ENCODE measurements at places on chromosomes 5 and 9.

GRCh38 chr9:135817951-135818717, 89.2 kb downstream of the CAMSAP1 start:
- no peak for DNase-seq

- no peak for DNase-seq
Measured at GRCh38 chr5:133898440-133898839, 70.0 kb downstream of the C5orf15 start.

DNA sequence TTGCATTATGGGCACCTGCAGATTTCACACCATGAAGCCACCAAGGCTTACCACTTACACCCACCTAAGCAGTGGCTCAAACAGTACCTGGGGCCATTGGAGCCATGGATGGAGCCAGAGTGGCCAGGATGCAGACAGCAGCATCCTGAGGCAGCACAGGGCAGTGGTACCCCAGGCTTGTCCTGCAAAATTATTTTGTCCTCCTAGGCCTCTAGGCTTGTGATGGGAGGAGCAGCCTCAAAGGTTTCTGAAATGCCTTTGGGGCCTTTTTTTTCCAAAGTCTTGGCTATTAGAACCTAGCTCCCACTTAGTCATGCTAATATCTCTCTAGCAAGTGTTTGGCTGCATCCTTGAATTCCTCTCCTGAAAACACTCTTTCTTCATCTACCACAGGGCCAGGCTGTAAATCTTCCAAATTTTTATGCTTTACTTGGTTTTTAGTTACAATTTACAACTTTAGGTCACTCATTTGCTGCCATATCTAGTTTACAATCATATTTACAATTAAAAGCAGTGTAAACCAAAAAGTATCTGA, 15.7 kb downstream of the TMC1 start:
- no peak for DNase-seq

DNA sequence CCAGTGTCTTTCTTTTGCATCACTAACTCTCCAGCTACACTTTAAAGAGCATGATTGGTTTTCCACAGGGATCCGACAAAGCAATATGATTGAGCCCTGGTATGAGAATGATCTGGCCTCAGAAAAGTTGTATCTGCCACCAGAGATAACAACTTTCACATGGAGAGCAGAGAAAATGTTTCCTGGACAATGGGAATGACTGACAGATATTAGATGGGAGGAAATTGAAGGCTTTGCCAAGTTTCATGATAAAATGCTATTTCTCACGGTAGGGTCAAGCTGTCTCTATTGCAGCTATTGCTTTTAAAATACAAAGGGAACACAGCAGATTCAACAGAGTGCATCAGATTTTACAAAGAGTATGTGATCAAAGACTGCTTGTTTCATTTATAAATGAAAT, 56.4 kb upstream of the GLIS3 start:
- no peak for DNase-seq

DNA sequence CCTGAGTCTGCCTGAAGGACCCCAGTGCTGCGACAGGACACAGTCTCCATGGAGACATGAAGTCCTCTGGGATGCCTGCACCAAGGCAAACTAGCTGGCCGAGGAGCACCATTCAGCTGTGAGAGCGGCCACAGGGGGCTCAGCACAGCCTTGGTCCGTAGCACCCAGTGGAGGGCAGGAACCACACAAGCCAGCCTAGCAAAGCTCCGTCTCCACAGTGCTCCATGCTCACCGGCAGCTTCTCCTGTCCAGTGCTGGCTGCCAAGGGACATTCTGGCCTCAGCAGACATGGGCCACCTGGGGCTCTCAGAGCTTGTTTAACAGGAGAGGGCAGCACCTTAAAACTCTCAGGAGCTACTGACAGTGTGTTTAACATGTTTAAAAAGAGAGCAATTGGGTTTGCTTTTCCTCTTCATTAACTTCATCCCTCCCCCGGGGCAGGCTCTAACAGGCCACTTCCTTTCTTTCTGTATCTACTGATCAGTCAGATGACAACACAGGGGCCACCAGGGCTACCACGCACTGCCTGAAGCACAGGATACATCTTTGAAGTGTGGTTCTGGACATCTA, 57.0 kb downstream of the SECISBP2 start:
- DNase-seq = peak; percentile 57

- no peak for DNase-seq
Measured at GRCh38 chr5:38404667-38405276, 146.4 kb downstream of the EGFLAM start.

- no peak for DNase-seq
Measured at GRCh38 chr5:67746103-67746502, 469.5 kb upstream of the PIK3R1 start.

- DNase-seq = no peak
Measured at GRCh38 chr9:104905153-104905901, 22.6 kb downstream of the ABCA1 start.

DNA sequence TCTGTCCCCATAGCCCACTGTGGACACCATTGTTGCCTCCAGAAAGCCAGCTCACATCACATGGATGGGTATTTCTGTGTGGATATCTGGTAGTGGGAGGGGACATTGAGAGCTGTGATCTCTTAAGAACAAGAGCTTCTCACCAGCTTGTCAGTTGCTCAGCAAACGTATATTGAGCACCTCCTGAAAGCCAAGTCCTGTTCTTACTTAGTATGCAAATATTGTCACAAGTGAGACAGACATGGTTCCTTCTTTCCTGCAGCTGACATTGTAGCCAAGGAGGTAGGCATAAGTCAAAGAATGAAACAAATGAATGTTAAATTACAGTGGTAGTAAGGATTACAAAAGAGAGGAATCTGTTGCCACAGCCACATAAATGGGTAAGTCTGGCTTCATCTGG, 3.8 kb downstream of the TCOF1 start:
- no peak for DNase-seq

DNA sequence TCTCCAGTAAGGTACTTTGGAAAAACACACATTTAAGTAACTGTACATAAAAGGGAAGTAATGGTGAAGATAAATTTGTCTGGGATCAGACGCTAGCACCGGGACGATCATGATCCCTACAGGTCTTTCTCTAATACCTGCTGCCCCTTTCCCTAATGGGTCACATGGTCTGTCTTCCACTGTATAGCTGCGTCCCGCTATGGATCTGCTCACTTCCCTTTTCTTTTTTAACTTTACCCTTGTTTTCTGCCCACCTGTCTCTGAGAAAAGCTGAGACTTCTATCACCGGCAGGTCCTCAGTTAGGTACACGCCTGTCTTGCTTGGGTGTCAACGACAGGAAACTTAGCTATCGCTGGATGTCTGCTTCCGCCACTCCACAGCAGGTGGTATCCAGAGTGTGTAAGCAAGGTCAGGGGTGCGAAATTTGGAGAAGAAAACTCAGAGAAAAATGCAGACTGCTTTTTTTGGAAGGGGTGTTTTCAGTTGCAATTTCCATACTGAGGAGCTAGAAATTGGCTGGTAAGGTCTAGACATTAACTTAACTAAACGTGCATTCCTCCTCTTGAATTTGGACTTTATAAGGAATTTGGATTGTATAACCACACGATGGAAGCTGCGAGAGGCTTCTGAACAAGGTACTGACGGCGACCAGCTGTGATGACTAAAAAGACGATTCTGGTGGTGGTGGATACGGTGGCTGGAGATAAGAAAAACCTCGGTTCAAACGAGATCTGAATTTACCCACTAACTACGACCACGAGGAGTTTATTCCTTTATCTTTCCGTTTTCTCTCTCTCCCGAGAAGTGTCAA, 1.1 kb upstream of the ICE1 start:
- peak; percentile 36 for DNase-seq

DNA sequence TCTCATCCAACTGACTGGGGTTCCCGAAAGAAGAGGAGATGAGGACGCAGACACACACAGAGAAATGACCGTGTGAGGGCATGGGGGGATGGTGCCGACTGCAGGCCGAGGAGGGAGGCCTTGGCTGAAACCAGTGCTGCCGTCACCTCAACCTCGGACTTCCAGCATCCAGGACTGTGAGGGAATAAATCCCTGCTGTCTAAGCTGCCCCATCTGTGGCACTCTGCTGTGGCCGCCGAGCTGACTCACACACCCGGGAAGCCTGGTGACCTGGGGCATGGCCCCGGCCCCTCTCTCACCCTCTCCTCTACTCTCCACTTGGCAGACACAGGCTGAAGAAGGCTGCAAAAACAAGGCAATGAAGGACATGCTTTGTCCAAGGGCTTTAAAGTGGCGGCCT, 4.4 kb upstream of the COL5A1 start:
- no peak for DNase-seq

DNA sequence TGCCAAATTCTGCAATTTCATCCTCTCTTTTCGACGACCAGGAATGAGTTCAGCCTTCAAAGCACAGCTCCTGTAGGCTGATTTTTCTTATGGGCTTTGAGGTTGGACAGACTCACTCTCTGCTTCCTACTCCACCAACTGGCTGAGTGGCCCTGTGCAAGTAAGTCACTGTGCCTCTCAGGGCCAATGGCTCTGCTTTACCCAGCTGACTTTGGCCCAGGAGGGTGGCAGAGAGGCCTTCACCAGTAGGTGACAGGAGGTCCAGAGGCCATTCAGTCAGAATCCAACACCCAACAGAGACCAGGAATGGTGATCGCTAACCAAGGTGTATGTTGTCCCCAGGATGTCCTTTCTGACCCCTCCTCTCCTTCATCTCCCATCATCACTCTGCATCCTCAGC, 49.5 kb upstream of the ALDH1B1 start:
- no peak for DNase-seq

- no peak for DNase-seq
Measured at GRCh38 chr9:456365-456764, 241.7 kb downstream of the DOCK8 start.

GRCh38 chr9:114662081-114662989, 4.7 kb upstream of the TEX53 start:
- peak; percentile 75 for DNase-seq

DNA sequence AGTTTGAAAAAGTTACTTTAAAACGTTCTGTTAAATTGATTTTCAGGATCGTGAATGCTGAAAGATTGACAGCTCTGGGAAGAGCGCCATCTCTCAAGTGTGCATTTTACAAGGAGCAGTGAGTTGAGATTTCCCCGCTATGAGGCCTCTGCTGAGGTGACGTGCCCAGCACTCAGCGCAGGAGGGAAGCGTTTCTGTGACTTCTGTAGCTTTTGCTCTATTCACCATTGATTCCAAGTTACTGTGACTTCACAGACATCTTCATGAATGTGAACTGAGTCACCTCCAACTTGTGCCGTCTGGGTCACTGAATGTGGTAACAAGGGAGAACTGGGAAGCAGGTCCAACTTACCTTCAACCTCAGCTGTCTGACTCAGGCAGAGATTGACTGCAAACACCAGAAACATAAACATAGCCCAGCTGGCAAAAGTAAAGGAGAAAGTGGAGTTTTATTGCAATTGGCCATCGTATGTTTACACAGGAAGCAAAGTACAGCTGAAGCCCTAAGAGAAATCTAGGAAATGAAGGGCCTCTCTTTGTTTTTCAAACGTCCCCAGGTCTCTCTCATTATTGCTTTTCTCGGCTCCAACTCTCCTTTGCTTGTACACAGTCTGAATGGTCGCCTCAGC, 428.8 kb upstream of the CLINT1 start:
- no peak for DNase-seq

DNA sequence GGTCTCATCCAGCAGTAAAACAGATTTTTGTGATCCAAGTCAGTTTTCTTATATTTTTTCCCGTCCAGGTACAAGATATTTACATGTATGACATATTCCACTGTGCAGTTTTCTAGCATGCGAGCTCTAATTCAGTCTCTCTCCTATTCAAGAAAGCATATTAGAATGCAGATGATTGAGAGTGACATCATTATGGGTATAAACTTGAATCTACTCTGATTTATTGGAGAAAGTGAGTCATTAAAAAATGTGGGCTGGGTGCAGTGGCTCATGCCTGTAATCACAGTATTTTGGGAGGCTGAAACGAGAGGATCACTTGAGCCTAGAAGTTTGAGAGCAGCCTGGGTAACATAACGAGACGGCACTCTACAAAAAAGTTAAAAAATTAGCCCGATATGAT, 6.2 kb downstream of the FER start:
- no peak for DNase-seq

GRCh38 chr9:22682961-22683699, 236.5 kb downstream of the DMRTA1 start:
- DNase-seq = no peak

- DNase-seq = no peak
Measured at GRCh38 chr5:28084069-28084468, 1045.7 kb upstream of the CDH9 start.

DNA sequence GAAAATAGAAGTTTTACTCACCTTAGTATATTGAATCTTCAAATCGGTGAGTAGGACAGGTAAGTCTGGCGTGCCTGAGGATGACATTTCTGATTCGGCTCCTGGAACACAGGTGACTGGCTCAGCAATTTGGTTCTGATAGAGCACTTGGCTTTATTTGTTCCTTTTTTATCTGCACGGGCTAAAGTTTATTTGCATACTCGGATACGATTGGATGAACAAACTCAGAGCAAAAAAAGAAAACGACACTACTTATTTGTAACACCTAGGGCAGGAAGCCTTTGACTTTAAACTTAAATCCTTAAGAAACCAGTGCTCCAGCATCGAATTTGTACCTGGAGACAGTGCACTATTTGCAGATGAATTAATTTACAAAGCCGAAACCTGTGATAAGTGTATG, at the start of gene ALDH1A1:
Gene ALDH1A1, minus strand, starts transcription at position 140 of the 400 bp plus-strand sequence. Its CDS starts 53 bp downstream, at position 87.
- DNase-seq = no peak

GRCh38 chr9:85702191-85702590, 39.6 kb downstream of the AGTPBP1 start:
- DNase-seq = no peak

GRCh38 chr9:122302237-122303093, 37.8 kb downstream of the MRRF start:
- DNase-seq = no peak

GRCh38 chr9:127676638-127677037, 30.1 kb upstream of the CFAP157 start:
- no peak for DNase-seq

DNA sequence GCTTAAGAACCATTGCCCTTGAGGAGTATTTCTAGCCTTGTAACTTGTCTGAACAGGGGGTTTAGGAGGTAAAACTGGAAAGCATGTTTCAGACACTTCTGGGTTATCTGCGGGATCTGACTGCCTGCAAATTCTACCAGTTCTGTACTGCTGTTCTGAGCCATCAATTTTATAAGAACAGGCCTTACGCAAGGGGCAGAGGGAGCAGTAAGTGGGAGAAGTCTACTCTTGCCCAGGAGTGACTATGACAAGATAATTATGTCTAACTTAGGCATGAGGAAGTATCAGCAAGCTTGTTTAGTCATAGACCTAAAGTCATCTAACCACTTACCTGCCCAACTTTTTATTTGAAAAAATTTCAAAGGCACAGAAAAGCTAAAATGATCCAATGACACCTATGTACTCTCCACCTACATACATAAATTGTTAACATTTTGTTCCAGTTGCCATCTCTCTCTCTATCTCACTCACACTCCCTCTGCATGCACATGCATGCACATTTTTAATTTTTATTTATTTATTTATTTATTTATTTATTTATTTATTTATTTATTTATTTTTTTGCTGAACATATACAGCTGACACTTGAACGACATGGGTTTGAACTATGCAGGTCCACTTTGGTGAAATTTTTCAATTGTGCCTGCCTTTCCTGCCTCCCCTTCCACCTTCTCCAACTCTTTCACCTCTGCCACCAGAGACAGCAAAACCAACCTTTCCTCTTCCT, 18.4 kb upstream of the DEPDC1B start:
- no peak for DNase-seq
